ENCODE measurements at places on chromosomes 5 and 9.

GRCh38 chr5:89728750-89729149, 680.8 kb downstream of the CETN3 start:
- DNase-seq, result no peak

GRCh38 chr9:136952321-136952850, 313 bp downstream of the LCN12 start:
- DNase-seq, result no peak

GRCh38 chr5:181187500-181188213, 17.3 kb downstream of the TRIM7 start:
- no peak for DNase-seq

- DNase-seq, result no peak
These were observed 26.9 kb downstream of the TICAM2 start for GRCh38 chr5:115575167-115576070.

GRCh38 chr9:12414514-12414913, 278.7 kb upstream of the TYRP1 start:
- no peak for DNase-seq

DNA sequence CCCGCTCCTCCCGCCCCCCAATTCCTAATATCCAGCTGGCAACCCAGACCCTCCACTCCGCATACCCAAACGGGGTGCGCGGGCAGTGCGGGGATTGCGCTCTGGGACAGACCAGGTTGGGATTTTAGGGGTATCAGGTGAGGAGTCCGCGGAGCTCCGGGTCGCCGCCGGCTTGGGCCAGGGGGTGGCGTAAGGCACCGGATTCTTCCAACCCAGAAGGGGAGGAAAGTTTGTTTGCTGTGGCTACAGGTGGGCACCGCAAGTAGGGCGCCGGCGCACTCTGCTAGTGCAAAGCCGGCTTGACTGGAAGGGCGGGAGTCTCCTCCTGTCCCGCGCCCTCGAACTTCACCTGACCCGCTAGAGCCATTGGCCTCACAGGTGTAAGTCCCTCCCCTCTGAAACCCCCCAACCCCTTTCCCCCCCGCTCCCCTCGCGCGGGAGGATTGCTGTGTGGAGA, 709 bp downstream of the IQGAP2 start:
- DNase-seq, result no peak

GRCh38 chr5:138148811-138149210, 9.6 kb upstream of the NME5 start:
- DNase-seq, result no peak

GRCh38 chr9:97811533-97812246, 41.3 kb upstream of the FOXE1 start:
- DNase-seq, result no peak

All from SK-N-MC (cell line).